ENCODE measurements at places on chromosomes 7 and 10. TPM values are rescaled to one million over a fixed set of nuclear protein-coding genes. Genes with fewer than 3 reads are reported as not detected.
A peak's percentile ranks its signal among the peaks of the same experiment; 100 is the strongest.

GET4 gene
- 42.8 TPM for total RNA-seq

GLCCI1 gene
- 15.5 TPM for total RNA-seq

DNA sequence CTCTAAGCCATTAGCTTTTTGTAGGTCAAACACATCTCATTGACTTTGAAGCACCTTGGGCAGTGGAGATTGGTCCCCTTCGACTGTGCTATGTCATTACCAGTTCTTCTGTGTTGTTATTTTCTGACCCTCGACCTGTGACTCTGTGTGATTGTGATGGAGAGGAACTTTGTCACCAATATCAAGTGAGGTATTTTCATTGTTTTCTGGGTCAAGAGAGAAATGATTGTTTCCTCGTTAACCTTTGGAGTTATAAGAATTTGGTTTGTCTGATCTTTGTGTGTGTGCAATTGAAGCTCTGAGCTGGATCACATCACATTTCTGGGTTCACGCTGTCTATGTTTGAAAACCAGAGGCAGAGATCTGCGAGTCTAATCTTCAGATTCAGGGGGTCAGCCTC lies 432.2 kb upstream of the KLF6 start:
- H3K27me3 ChIP-seq, result peaks cover 6% of the 10 kb centered on the region
- H3K36me3 ChIP-seq, result no peaks in the 10 kb centered on the region
- no peak overlapping the region for H3K4me3 ChIP-seq
- DNase-seq, result no peak
- H3K27ac ChIP-seq, result no peak overlapping the region

- DNase-seq, result no peak
- peaks cover 14% of the 10 kb centered on the region for H3K27me3 ChIP-seq
- peak overlapping the region; percentile 51 for H3K4me3 ChIP-seq
- H3K27ac ChIP-seq, result peak overlapping the region; percentile 89
- H3K36me3 ChIP-seq, result peaks cover 11% of the 10 kb centered on the region
Measured at GRCh38 chr10:48633381-48634197, 28.7 kb upstream of the ARHGAP22 start.

DNA sequence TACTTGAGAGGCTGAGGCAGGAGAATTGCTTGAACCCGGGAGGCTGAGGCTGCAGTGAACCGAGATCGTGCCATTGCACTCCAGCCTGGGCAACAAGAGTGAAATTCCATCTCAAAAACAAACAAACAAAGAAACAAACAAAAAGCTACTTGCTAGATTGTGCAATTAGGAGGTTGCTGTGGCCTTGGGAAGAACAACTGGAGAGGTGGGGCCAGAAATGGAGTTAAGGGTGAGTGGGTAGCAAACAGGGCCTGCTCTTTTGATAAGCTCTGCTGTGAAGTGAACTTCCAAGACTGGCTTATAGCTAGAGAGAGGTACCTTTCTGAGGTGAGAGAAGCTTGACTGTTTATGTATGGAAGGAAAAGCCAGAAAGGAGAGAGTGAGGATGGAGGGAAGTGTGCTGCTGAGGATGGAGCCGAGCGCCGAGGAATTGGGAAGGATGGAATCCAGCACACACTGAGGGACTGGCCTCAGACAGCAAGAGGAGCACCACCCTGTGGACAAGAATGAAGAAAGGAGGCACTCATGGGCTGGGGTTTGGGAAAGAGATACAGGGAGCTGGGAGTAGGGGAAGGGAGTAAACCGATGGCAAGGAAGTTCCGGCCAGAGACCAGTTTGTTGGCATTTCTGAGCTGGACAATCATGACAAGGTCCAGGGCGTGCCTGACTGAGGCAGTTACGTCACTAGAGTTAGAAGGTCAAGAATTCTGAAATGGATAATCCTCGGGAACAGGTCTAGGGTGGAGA lies 7.0 kb upstream of the RPEL1 start:
- no peaks in the 10 kb centered on the region for H3K36me3 ChIP-seq
- no peak overlapping the region for H3K4me3 ChIP-seq
- DNase-seq, result no peak

DNA sequence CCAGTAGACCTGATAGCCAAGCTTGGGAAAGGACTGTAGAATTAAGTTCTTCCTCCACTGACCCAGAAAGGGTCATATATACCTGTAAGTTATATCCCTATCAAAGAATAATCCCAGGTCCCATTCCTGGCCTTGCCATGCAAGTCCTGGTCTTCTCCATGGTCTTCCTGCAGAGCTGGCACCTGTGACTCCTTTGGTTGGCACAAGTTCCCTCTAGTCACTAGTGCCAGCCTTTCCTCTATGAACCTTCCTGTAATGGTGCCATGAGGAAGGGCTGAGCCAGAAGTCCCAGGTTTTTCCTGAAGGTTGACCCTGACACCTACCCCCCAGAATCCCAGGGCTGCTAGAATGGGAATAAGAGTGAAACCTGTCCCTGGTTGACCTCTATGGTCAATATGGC lies 54.1 kb upstream of the UNC5B start:
- peaks cover 9% of the 10 kb centered on the region for H3K4me1 ChIP-seq
- H3K36me3 ChIP-seq, result no peaks in the 10 kb centered on the region
- no peak overlapping the region for H3K4me3 ChIP-seq
- H3K27ac ChIP-seq, result no peak overlapping the region

GRCh38 chr7:32089256-32089655 lies 19.0 kb upstream of the PDE1C start:
- H3K4me1 ChIP-seq, result no peaks in the 10 kb centered on the region
- H3K27ac ChIP-seq, result no peak overlapping the region
- H3K36me3 ChIP-seq, result no peaks in the 10 kb centered on the region

DNA sequence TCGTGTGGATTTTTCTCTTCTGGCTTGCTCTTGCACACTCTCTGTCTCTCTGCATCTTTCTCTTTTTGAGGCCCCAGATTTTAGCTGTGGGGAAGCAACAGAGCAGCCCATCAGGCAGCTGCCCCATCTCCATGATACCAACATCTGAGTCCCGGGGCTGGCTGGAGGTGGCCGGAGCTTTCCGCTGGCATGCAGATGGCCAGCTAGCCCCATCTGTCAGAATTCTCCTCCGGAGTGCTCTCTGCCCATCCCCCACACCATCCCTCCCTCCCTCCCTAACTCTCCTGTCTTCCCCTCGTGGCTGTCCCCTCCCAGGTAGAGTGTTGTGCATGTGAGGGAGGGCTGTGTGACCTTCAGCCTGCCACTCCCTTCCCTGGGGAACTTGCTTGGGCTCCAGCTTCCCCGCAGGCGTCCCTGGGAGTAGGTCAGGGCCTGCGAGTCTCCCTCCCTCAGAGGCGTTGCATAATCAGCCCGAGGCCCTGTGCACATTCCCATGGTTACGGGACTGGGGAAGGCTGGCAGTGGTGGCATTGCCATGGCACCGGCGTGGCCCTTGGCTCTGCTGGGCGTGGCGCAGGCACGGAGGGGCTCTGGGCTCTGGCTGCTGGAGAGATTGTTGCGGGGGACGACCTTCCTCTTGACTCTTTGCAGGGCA lies 24.7 kb downstream of the GHRHR start:
- H3K4me1 ChIP-seq, result peaks cover 8% of the 10 kb centered on the region
- no peaks in the 10 kb centered on the region for H3K36me3 ChIP-seq
- DNase-seq, result peak; percentile 55
- no peak overlapping the region for H3K27ac ChIP-seq

Measured in natural killer cell treated with Interleukin-12 subunit alpha and Interleukin-12 subunit beta and Interleukin-15 and Interleukin-18, amount 100 ng/mL, for 72 hours (primary cell).